ENCODE measurements at places on chromosomes 1 and 21. TPM values are rescaled to one million over a fixed set of nuclear protein-coding genes. Genes with fewer than 3 reads are reported as not detected.

AKT3 gene
- 198 TPM for total RNA-seq

DNA sequence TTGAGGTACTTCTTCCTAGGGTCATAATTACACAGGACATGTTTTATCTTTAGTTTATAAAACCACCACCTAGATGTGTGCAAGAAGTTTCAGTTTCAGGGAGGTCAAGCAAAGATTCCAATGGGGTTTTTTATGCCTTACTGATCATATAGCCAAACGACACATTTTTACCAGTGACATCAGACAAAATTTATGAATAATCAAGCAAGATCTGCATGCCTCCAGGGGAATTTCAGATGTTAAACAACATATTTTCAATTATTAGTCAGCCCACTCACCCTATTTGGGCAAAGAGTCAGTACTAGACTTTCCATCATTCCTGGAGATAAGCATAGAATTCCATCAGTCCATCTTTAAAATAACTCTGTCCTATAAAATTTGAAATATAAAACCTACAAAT lies 867.4 kb downstream of the KCNT2 start:
- no peaks in the 10 kb centered on the region for H3K36me3 ChIP-seq

- H3K27ac ChIP-seq = no peak overlapping the region
- DNase-seq = no peak
- H3K36me3 ChIP-seq = no peaks in the 10 kb centered on the region
- H3K27me3 ChIP-seq = no peaks in the 10 kb centered on the region
- no peaks in the 10 kb centered on the region for H3K4me1 ChIP-seq
Measured at GRCh38 chr1:61004262-61005003, 77.9 kb upstream of the NFIA start.

BECN2 gene
- not detected for total RNA-seq

DNA sequence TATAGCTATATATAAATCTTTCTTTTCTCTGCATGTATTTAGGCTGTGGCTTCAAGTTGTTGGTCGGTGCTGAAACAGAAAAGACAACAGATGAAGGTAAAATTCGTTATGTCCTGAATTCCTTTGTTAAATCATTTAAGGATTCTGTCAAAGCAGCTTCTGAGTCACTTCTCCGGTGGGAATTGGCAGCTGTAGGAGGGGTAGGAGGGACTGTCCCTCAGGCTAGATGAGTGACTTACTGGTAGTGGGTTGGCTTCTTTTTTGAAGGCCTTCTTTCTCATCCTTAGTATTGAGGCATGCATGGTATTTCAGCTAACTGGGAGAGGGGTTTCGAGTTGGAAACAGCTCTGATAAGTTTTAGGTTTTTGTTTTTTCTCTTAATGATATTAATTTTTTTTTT lies 22.1 kb upstream of the NEXN start:
- DNase-seq = no peak
- no peak overlapping the region for H3K27ac ChIP-seq
- H3K4me3 ChIP-seq = no peak overlapping the region

DNA sequence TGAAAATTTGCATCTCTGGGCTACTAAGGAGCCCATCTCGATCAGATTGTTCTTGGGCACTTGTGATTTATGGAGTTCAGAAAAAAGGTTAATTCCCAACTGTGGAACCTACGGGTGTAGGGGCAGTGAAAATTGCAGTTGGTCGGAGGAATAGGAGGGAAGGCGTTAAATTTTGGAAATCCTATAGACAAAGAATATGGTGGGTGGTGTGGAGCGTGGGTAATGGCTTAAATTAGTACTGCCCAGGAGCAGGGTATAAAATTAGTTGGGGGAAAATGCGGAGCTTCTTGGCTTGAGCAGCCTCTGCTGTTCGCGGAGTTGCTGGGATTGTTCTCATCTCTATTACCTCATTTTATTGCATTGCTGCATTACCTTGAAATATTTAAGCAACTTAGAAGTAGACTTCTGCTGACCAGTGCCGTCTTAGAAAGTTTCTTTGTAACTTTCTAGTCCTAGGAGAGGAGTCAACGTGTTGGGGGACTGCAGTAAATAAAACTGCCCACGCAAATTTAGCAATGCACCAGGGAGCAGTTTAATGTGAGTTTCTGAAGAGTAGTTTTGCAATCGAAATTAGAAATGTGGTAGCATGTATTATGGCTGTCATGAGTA lies 514 bp downstream of the S1PR1 start:
- peak overlapping the region; percentile 60 for H3K4me3 ChIP-seq
- no peak for DNase-seq
- no peaks in the 10 kb centered on the region for H3K36me3 ChIP-seq
- no peak overlapping the region for H3K27ac ChIP-seq
- H3K4me1 ChIP-seq = peaks cover 4% of the 10 kb centered on the region
- no peaks in the 10 kb centered on the region for H3K27me3 ChIP-seq

DNA sequence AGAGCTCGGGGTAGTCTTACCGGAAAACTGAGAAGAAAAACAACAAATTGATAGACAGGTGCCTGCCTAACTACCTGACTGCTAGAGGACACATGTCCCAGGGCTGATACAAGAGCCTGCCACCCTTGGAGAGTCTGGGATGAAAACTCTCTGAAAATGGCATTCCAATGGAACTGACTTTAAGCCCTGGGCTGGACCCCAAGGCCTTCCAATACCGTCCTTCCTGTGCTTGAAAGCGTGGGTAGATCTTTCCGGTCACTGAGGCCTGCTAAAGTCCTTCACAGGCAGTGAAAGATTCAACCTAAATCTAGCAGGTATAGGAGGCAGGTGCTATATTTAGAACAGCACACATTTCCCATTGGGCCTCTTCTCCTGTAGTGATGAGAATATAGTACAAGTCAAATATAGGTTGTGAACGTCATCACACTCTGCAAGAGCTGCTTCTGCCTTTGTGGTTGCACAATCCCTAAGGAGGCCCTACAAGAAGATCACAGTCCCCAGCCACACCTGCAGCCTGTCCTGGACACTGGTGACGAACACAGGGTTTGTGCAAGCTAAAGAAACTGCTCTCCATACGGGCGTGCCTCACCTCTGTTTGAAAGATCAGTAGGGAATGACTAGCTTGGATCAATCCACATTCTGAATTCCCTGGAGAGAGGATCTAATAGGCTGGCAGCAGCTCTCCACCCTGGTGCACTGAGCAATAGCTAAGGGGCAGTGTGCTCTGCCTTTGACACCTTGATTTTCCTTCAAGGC lies 876 bp upstream of the CHML start:
- no peaks in the 10 kb centered on the region for H3K27me3 ChIP-seq

PAFAH2 gene
- total RNA-seq = 6.1 TPM

LCE2A gene
- not detected for total RNA-seq

DNA sequence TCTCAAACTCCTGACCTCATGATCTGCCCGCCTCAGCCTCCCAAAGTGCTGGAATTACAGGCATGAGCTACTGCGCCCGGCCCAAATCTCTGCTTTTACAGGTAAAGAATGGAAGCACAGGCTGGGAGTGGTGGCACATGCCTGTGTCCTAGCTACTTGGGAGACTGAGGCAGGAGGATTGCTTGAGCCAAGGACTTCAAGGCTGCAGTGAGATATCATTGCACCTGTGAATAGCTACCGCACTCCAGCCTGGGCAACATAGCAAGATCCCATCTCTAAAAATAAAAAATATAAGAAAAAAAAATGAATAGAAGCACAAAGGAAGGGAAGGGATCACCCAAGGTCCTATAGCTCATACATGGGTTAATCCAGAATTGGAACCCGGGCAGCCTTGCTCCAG lies 15.0 kb downstream of the ALPL start:
- H3K27me3 ChIP-seq = no peaks in the 10 kb centered on the region
- no peak overlapping the region for H3K4me3 ChIP-seq
- H3K4me1 ChIP-seq = no peaks in the 10 kb centered on the region
- no peak overlapping the region for H3K27ac ChIP-seq
- H3K36me3 ChIP-seq = no peaks in the 10 kb centered on the region

GRCh38 chr1:179230721-179231120 lies 1.2 kb upstream of the ABL2 start:
- H3K27me3 ChIP-seq = no peaks in the 10 kb centered on the region
- H3K4me1 ChIP-seq = peaks cover 2% of the 10 kb centered on the region
- DNase-seq = no peak
- no peak overlapping the region for H3K4me3 ChIP-seq
- no peak overlapping the region for H3K27ac ChIP-seq

MIXL1 gene
- total RNA-seq = 0.78 TPM

- no peak overlapping the region for H3K27ac ChIP-seq
- no peak overlapping the region for H3K4me3 ChIP-seq
- H3K27me3 ChIP-seq = no peaks in the 10 kb centered on the region
- H3K36me3 ChIP-seq = no peaks in the 10 kb centered on the region
Measured at GRCh38 chr1:154895798-154896197, 25.7 kb upstream of the KCNN3 start.

DNA sequence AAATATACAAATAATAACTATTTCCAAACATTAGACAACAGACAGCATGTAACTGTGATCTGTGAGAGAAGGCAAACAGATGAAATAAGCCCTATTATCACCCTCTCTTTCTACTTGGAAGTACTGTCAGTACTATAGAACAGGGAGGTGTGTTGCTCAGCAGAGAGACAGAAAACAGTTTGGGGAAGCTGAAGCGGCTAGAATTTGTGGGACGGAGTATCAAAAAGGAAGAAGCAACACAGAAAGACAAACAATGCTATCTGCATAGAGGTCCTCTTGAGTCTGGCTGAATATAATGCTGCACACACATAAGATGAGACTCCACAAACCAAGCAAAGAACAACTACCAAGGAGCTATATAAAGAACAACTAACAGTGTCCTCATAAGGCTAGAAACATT lies 59.4 kb downstream of the ZZZ3 start:
- no peak overlapping the region for H3K27ac ChIP-seq
- no peaks in the 10 kb centered on the region for H3K36me3 ChIP-seq
- no peaks in the 10 kb centered on the region for H3K4me1 ChIP-seq
- DNase-seq = no peak

GRCh38 chr1:56617141-56617540 lies 28.0 kb upstream of the PRKAA2 start:
- no peaks in the 10 kb centered on the region for H3K36me3 ChIP-seq
- H3K27me3 ChIP-seq = no peaks in the 10 kb centered on the region
- H3K4me1 ChIP-seq = no peaks in the 10 kb centered on the region
- H3K27ac ChIP-seq = no peak overlapping the region

DNA sequence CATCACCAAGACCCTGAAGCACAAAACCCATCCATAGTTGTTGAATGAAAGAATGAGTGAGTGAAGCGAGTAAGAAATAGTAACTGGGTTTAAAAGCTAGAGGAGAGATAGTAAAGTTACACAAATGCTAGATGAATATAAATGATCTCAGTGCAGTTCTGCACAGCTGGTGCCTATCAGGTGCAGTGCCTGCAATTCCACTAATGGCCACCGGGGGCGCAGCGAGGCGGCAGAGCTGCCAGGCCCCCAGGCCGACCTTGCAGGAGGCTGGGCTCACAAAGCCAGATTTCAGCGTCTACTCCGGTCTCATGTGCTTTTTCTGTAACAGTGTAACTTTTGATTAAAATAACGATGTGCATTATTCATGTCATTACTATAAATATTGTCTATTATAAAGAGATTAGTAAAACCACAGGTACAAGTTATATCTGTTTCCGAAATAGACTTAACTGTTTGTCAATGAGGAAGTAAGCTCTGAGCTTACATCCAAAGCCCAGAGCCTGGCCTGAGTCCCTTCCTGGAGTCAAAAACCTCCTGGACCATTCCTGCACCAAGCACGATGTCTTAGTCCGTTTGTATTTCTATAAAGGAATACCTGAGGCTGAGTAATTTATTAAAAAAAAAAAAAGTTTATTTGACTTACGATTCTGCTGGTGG lies 477.6 kb downstream of the NPHP4 start:
- DNase-seq = peak; percentile 85
- H3K4me1 ChIP-seq = no peaks in the 10 kb centered on the region
- H3K27me3 ChIP-seq = no peaks in the 10 kb centered on the region
- H3K4me3 ChIP-seq = no peak overlapping the region
- no peak overlapping the region for H3K27ac ChIP-seq

DNA sequence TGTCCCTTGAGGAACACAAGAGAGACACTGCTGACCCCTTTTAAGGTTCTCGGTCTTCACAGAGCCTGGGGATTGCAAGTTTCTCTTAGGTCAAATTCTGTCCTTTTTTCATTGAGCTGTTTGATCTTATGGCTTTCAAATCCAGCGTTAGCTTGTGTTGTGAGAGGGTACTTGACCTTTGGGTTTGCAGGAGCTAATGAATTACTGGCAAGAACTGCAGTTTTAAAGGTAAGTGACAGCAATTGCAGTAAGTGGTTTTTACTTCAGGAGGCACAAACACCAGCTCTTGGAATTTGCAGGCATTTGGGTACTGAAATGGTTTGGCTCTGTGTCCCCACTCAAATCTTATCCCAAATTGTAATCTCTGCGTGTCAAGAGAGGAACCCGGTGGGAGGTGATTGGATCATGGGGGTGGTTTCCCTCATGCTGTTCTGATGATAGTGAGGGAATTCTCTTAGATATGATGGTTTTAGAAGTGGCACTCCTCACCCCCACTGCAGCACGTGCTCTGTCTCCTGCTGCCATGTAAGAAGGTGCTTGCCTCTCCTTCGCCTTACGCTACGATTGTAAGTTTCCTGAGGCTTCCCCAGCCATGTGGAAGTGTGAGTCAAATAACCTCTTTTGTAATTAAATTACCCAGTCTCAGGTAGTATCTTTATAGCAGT lies 134.5 kb upstream of the LYPLAL1 start:
- H3K27me3 ChIP-seq = no peaks in the 10 kb centered on the region
- H3K4me3 ChIP-seq = no peak overlapping the region
- no peaks in the 10 kb centered on the region for H3K4me1 ChIP-seq
- DNase-seq = no peak

GRCh38 chr1:17419626-17420328 lies 19.7 kb downstream of the RCC2 start:
- H3K27me3 ChIP-seq = no peaks in the 10 kb centered on the region
- no peak overlapping the region for H3K27ac ChIP-seq
- no peaks in the 10 kb centered on the region for H3K36me3 ChIP-seq
- DNase-seq = peak; percentile 86
- peaks cover 17% of the 10 kb centered on the region for H3K4me1 ChIP-seq

DNA sequence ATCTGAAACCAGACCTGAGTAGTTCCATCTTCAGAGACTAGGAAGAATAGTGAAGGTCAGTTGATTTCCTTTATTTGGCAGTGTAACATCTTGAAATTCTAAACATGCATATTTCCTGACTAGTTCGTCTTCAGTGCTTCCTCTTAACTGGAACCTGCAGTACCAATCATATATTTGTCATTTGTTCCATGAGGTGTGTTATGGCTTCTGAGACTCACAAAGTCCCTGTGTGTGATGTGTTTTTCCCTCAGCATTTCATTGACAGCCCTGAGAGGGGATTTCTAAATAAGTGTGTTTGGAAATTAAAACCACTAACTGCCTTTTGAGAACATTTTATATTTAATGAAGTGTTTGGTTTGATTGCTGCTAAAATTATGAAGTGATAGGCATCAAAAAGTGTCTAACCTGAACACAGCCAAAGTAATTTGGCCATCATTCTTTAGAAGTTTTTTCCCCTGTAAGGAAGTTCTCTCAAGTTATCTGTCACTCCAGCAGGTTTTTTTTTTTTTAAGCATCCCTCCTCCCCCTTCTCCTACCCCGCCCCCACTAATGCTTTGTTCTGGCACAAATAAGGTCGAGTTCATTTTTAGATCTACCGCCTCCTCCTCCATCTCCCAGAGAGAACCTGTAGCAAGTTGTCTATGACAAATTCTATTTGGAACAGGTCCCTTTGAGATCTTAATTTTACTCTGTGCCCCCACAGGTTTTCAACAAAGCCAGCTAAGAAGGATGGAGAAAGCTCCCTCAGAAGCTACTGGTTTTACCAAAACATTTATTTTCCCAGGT lies 61.4 kb downstream of the TMEM200B start:
- no peak overlapping the region for H3K27ac ChIP-seq
- H3K27me3 ChIP-seq = no peaks in the 10 kb centered on the region
- H3K4me1 ChIP-seq = no peaks in the 10 kb centered on the region
- no peak overlapping the region for H3K4me3 ChIP-seq
- DNase-seq = no peak

Data from ovary (tissue), 10 donors.